Fibroblast of the aortic adventitia (primary cell): ENCODE measurements at places on chromosomes 16 and 17.
A peak's percentile ranks its signal among the peaks of the same experiment; 100 is the strongest.

DNA sequence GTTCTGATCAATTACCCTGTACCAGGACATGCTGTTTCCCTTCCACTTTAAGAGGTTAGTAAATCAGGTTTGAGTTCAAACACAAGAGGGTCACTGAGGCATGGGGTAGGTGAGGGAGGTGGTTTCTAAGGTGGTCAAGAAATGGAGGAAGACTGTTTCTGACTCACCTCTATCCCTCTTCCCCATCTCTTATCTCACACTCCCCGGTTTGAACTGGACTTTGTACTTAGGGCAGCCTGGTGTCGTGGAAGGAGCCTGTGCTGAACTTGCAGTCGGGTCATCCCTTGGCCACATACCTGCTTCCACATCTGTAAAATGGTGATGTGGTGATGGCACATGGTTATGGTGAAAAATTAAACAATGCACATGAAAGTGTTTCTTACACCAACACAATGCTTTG lies 17.2 kb upstream of the TMEM98 start:
- no peak for DNase-seq

- peak; percentile 78 for DNase-seq
Measured at GRCh38 chr16:30984669-30985400, at the start of gene HSD3B7. Gene HSD3B7, plus strand, starts transcription at chr16:30985207. Its CDS starts 452 bp downstream, at chr16:30985659.

- no peak for DNase-seq
Measured at GRCh38 chr16:57945740-57946138, 25.2 kb downstream of the CNGB1 start.

DNA sequence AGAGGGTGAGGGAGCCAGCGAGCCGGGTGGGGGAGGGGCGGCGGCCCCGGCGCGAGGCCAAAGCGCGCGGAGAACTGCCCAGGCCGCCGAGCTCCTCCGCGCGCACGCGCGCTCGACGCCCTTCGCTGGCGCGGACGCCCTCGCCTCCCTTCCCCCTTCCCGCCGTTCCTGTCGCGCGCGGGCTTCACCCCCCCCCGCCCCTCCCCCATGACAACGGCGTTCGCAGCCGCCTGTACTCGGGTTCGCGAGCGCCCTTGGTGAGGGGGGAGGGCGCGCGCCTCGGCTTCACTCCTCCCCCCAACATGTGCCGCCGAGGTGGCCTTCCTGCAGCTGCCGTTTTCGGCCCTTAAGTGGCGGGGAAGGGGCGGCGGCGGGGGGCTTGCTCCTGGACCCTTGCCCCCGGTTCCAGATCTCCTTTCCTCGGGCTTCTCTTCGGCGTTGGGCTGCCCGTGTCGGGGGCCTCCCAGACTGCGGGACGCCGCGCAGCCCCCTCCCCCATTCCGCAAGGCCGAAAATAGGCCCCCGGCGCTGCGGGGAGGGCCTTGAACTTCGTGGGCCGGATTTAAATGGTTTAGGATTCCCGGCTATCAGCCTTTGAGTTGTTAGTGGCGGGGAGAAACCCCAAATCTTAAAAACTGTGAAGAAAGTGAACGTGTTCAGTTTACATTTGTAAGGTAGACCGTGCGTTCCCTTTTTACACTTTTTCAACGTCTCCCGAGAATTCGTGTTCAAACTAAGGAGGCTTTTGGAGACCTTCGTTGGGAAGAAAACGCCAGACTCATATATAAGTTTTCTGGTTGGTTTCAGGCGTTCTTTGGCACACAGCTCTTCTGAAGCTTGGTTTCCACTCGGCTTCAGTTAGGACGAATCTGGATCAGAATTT lies 653 bp downstream of the SRRM2 start:
- DNase-seq, result peak; percentile 76

DNA sequence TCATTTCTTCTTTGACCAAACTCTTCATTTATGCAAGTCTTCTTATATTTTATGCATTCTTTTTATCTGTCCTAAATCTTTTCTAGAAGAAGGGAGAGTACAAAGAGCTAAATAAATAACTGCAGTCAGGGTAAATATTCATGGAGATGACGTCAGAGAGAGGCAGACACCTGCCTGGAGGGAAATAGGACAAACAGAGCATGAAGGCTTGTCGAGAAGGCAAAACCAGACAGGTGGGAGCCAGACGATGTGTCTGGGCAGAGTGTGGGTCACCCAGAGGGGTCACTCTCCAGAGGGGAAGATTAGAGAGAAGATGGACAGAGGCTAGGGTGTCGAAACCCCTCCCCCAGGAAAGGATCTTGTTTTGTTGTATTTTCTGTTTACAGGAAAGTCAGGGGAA lies 78.3 kb upstream of the RPL38 start:
- DNase-seq, result no peak

DNA sequence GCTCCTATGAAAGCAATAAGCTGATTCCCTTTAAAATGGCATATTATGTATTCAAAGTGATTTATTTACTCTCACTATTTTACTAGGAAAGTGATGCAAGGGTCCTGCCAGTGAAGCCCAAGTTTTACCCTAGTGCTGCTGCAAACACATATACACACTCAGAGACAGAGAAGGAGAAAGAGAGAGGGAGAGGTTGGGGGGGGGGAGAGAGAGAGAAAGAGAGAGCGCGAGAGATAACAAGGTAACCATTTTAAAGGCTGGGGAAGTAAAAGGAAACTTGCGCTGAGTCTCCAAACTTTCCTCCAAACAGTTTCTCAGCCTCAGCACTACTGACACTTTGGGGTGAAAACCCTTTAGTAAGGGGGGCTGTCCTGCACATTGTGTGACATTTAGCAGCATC lies 5.9 kb downstream of the USP31 start:
- no peak for DNase-seq

DNA sequence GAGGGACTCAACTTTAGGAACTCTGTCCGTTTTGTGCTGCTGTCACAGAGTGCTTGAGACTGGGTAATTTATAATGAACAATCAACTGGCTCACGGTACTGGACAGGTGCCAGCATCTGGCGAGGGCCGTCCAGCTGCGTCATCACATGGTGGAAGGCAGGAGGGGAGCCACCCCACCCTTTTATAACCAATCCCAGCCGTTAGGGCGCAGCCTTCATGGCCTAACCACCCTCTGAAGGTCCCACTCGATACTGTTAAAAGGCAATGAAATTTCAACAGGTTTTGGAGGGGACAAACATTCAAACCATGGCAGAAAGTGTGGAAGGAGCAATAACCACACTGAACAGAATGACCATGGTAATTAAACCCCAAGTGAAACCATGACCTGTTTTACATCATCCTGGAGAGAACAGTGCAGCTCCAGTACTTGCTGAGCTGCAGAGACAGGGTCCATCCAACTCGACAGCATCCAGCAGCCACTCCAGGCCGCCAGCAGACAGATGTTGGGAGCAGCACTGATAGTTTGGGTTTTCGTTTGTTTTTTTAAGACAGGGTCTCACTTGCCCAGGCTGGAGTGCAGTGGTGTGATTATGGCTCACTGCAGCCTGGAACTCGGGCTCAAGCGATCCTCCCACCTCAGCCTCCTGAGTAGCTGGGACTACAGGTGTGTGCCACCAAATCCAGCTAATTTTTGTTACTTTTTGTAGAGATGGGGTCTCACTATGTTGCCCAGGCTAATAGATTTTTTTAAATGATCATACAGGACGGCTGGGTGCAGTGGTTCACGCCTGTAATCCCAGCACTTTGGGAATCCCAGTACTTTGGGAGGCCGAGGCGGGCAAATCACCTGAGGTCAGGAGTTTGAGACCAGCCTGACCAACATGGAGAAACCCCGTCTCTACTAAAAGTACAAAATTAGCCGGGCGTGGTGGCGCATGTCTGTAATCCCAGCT lies 11.0 kb downstream of the CHMP6 start:
- DNase-seq, result peak; percentile 85

GRCh38 chr16:88430185-88430523 lies 22.9 kb upstream of the ZFPM1 start:
- DNase-seq, result no peak

- peak; percentile 28 for DNase-seq
Measured at GRCh38 chr17:410543-411401, 58.2 kb upstream of the RPH3AL start.

DNA sequence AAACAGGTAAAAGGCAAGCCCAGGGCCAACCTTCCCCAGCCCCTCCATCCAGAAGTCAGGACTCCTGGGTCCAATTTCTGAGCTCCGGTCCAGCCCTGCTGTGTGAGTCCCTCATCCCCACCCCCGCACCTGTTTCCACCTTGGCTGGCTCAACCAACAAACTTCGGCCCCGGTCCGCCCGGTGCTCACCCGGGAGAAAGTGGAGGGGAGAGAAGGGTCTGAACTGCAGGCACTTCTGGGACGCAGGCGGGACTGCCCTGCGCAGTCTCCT lies 541 bp downstream of the RHBDF2 start:
- no peak for DNase-seq

DNA sequence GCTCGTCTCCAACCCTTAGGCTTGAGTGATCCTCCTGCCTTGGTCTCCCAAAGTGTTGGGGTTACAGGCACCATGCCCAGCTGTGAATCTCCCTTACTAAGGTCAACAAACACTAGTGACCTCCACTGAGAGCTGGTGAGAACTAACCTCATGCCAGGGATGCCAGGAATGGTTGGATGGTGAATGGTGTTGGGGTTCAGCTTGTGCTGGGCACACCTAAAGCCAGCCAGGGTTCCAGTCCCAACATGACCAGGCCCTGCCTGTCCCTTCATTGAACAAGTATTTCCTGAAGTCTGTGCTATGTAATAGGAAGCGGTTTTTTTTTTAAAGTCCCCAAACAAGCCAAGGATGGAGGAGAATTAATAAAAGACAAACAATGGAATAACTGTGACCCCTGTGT lies 56.0 kb upstream of the TOB1 start:
- no peak for DNase-seq

DNA sequence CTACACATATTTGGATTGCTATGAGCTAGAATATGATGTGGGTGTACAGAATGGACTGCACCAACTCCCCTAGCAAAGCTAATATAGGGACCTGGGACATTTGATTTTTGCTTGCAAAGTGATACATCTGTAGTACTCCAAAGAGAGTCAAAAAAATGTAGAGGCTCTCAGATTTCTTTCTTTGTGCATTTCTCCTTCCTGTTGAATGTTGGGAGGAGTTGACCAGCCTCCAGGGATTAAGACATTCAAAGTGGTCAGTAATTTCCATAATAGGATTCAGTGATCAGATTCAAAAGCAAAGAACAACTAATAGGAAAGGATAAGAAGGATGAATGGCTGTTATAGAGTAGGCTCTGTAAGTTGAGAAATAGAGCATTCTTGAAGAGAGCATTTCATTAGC lies 934.9 kb downstream of the KCNJ2 start:
- no peak for DNase-seq

GRCh38 chr17:42675965-42676423 lies 800 bp downstream of the PLEKHH3 start:
- peak; percentile 41 for DNase-seq

DNA sequence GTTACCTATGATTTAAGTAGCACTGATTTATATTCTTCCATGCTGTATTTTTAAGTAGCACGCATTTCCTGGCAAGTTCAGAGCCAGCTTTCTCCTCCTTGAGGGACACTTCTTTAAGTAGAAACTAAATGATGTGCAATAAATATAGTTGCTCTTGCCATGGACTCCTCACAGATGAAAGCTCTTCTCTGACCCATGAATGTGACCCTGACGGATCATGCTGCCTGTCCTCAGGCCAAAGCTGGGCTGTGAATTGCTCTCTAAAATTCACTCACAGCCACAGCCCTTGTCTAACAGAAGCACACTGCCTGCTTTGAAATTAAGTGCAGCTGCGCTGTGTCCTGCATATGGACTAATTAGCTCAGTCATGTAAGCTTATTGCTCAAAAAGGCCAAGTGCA lies 438.8 kb downstream of the PMP22 start:
- DNase-seq, result no peak

DNA sequence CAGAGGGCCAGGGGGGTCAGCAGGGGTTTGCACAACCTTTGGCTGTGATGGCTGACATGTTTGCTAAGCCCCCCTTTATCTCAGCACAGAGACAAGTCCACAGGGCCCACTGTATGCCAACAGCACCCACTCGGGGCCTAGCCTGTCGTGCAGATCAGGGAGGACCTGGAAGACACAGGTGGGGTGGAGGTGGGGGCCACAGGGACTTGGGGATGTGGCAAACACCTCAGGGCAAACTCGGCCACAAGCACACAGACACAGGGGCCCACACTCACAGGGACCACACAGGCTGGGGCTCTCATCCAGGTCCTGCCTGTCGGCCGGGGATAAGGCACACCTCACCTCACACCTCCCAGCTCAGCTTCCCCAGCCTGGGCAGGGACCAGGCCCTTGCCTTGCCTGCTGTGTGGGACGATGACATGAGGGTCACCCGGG lies 87.9 kb downstream of the C16orf78 start:
- no peak for DNase-seq

DNA sequence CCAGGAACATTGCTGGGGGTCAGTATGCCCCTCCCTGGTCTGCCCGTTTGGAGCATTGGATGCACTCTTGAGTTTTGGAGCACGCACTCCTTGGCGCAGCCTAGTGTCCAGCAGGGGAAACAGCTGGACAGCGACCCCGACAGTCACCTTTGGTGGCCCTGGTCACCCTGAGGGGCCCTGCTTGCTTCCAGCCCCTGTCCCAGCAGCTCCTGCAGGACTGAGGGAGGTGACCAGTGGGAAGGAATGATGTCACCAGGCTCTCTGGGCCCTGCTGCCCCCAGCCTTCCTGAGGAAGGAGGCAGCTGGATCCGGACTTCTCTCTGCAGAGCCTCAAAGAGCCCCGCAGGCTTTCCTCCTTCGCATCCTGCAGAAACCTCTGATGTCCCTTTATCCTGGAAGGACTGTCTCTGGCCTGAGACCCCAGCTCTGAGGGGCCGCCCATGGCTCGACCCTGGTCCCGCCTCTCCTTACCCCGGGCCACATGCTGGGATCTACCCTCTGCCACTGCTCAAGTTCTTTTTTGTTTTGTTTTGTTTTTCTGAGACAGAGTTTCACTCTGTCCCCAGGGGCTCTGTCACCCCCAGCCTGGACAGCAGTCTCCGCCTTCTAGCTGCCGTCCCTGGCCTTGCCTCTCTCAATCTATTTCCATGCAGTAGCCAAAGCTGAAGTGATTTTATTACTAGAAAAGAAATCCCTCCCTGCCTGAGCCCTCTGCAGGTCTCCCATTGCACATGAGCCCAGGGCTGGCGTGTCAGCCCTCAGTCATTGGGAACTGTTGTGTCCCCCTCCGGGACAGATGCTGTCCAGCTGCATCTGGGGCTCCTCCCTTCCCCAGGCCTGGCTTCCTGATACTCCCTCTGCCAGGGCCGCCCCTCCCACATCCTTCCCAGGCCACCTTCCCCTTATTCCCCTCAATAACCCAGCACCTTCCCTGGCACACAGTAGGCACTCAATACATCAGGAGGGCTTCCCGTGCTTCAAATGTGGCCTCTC lies 11.6 kb downstream of the ZSCAN10 start:
- DNase-seq, result no peak

GRCh38 chr17:17698869-17699351 lies 17.7 kb downstream of the RAI1 start:
- no peak for DNase-seq

DNA sequence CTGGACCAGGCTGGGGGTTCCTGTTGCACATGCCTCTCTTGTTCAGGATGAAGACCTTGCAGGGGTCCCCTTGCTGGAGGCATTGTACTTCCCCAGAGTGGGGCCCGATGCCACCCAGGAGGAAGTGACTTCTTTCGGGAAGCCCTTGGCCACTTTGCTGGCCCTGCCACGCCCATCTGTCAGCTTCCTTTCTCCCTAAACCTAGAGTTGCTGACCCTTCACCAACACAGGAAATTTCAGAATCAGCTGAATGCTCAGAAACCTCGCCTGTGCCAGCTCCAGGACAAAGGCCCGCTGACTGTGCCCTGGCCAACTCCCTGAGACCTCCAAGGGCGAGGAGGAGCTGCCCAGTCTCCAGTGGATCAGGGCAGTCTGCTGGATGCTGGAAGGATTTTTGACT lies 26.7 kb downstream of the WNT9B start:
- DNase-seq, result no peak

GRCh38 chr17:35568561-35568960 lies 7.9 kb upstream of the SLFN14 start:
- DNase-seq, result peak; percentile 43
